ENCODE measurements at places on chromosomes 2 and 18. TPM values are rescaled to one million over a fixed set of nuclear protein-coding genes. Genes with fewer than 3 reads are reported as not detected.

TBR1 gene
- total RNA-seq = not detected

BCL11A gene
- 30.5 TPM for total RNA-seq

BMP10 gene
- total RNA-seq = not detected

- DNase-seq = no peak
- H3K36me3 ChIP-seq = no peaks in the 10 kb centered on the region
- no peaks in the 10 kb centered on the region for H3K4me1 ChIP-seq
- no peak overlapping the region for H3K27ac ChIP-seq
- H3K4me3 ChIP-seq = no peak overlapping the region
Measured at GRCh38 chr18:49917742-49918141, 104.4 kb upstream of the ACAA2 start.

- H3K27me3 ChIP-seq = no peaks in the 10 kb centered on the region
- H3K4me1 ChIP-seq = no peaks in the 10 kb centered on the region
- no peak for DNase-seq
- no peak overlapping the region for H3K27ac ChIP-seq
Measured at GRCh38 chr18:26002375-26002910, 88.0 kb downstream of the SS18 start.

SOX11 gene
- total RNA-seq = 1.3 TPM
